Activated CD8-positive, alpha-beta T cell treated with anti-CD3 and anti-CD28 coated beads for 36 hours (primary cell): ENCODE measurements at places on chromosomes 7 and 10. TPM values are rescaled to one million over a fixed set of nuclear protein-coding genes. Genes with fewer than 3 reads are reported as not detected.

GRCh38 chr10:116254422-116255155, 18.4 kb downstream of the GFRA1 start:
- no peak overlapping the region for H3K27ac ChIP-seq
- DNase-seq, result no peak
- H3K4me1 ChIP-seq, result no peaks in the 10 kb centered on the region
- no peaks in the 10 kb centered on the region for H3K27me3 ChIP-seq

DNA sequence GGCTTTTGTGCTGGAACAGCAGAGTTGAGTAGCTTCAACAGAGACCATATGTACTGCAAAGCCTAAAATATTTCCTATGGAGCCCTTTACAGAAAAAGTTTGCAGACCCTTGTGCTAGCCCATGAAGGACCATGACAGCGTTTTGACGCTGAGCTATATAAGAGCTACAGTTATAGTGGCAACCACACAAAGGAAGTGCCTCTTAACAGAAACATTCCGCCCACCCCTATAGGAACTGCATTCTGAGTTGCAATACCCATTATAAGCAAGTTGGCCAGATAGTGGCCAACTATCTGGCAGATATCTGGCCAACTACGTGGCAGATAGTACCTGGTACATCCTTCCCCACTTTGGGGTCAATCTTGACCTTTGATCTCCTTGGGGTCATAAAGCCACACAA, 47.5 kb upstream of the DMBT1 start:
- H3K36me3 ChIP-seq, result no peaks in the 10 kb centered on the region
- H3K4me3 ChIP-seq, result no peak overlapping the region
- H3K27ac ChIP-seq, result no peak overlapping the region
- DNase-seq, result peak; percentile 22
- H3K4me1 ChIP-seq, result peaks cover 43% of the 10 kb centered on the region
- peaks cover 2% of the 10 kb centered on the region for H3K27me3 ChIP-seq

DNA sequence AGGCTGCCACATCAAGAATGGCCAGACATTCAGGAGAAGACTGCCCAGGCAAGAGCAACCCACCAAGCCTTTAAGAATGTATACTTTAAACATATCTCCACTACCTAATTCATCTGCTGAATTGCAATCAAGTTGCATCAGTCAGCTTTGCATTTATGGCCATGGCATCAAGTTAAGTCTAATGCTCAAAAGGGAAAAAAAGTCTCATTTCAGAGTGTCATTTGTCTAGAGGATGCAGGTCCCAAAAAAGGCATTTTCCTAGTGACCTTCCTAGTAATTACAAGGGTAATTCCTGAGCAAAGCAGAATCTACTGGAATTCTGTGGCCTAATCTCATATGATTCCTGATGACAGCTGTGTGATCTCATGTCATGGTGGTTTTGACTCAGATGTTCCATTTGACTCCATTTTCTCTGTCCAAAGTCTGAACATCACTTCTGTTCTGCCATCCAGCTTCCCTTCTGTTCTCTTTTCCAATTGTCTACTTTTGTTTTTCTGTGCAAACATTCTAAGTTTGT, 7.3 kb upstream of the CABCOCO1 start:
- no peaks in the 10 kb centered on the region for H3K36me3 ChIP-seq
- no peak overlapping the region for H3K27ac ChIP-seq
- no peak overlapping the region for H3K4me3 ChIP-seq
- H3K4me1 ChIP-seq, result no peaks in the 10 kb centered on the region
- H3K27me3 ChIP-seq, result peaks cover 13% of the 10 kb centered on the region

DNA sequence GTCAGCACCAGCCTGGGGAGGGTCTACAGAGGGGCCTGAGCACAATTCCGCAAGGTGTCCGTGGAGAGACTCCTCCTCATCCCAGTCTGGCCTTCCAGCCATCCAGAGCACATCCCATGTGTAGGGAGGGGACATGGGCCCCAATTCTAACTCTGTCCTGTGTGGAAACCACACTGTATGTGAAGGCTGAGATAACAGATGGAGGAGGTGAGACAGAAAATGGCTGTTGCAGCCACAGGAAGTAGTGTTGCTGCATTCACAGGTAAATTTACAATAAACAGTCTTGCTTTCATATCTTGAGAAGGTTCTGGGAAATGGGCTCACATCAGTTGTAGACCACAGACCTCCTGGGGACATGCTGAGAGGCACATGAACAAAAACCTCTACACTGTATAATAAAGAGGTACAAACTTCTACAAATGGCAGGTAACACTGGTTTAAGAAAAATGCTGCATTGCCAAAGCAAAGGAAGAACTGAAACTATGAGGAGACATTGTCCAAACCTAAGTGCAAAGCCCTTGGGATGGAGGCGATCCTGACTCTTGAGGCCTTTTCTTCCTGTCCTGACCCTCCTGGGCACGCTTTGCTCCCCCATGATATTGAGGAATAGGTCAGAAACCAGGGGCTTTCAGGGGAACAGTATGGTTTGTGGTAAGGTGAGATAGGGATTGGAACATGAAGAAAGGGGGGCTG, 21.6 kb upstream of the GIMAP2 start:
- peaks cover 32% of the 10 kb centered on the region for H3K36me3 ChIP-seq
- H3K27ac ChIP-seq, result peak overlapping the region; percentile 97
- peaks cover 75% of the 10 kb centered on the region for H3K4me1 ChIP-seq
- peak overlapping the region; percentile 9 for H3K4me3 ChIP-seq
- H3K27me3 ChIP-seq, result no peaks in the 10 kb centered on the region

GRCh38 chr7:3010161-3010560, 33.5 kb downstream of the CARD11 start:
- H3K4me1 ChIP-seq, result peaks cover 68% of the 10 kb centered on the region
- no peaks in the 10 kb centered on the region for H3K27me3 ChIP-seq
- no peak for DNase-seq
- peak overlapping the region; percentile 77 for H3K27ac ChIP-seq
- peaks cover 64% of the 10 kb centered on the region for H3K36me3 ChIP-seq

- DNase-seq, result peak; percentile 91
- H3K27ac ChIP-seq, result peak overlapping the region; percentile 92
- no peaks in the 10 kb centered on the region for H3K27me3 ChIP-seq
- peak overlapping the region; percentile 69 for H3K4me3 ChIP-seq
- H3K4me1 ChIP-seq, result peaks cover 57% of the 10 kb centered on the region
Observed at GRCh38 chr7:2530071-2530987, 10.8 kb downstream of the LFNG start.

DNA sequence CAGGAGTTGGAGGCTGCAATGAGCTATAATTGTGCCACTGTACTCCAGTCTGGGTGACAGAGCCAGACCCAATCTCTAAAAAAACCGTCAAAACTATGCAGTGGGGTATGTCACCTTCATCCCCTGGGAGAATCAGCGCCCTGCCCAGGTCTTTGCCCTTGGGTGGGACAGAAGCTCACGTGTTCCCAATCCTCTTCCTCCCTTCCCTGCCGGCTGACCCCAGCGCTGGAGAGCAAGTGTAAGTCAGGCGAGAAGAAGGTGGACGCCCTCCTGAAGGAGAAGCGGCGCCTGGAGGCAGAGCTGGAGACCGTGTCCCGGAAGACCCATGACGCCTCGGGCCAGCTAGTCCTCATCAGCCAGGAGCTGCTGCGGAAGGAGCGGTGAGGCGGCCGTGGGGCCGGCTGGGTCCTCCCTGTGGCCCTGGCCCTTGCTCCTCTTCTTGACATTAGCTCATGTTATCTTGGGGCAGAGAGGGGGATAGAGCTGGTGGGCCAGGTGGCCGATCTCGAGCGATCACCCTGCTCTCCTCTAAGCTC, 64.8 kb upstream of the GTF2IRD1 start:
- H3K27me3 ChIP-seq, result no peaks in the 10 kb centered on the region
- no peak overlapping the region for H3K4me3 ChIP-seq
- DNase-seq, result no peak
- no peaks in the 10 kb centered on the region for H3K36me3 ChIP-seq
- no peaks in the 10 kb centered on the region for H3K4me1 ChIP-seq
- H3K27ac ChIP-seq, result no peak overlapping the region

DNA sequence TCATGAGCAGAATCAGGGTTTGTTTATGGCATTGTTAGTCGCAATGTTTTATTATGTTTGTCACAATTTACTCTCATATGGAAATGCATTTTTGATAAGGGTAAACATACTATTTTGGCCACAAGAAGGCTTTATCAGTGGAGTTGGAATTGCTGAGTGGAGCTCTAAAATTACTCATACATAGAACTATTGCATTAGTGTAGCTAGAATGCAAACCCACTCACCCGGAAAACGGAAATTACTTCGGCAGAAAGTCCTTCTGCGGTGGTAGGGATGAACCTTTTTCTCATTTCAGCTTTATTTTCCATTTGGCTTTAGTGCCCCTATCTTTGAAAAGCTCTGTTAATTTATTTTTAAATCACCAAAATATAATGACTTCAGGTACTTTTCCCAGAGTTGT, 42.8 kb upstream of the NPY start:
- H3K36me3 ChIP-seq, result no peaks in the 10 kb centered on the region
- no peak overlapping the region for H3K27ac ChIP-seq
- peaks cover 14% of the 10 kb centered on the region for H3K27me3 ChIP-seq
- no peak for DNase-seq
- H3K4me1 ChIP-seq, result no peaks in the 10 kb centered on the region

DNA sequence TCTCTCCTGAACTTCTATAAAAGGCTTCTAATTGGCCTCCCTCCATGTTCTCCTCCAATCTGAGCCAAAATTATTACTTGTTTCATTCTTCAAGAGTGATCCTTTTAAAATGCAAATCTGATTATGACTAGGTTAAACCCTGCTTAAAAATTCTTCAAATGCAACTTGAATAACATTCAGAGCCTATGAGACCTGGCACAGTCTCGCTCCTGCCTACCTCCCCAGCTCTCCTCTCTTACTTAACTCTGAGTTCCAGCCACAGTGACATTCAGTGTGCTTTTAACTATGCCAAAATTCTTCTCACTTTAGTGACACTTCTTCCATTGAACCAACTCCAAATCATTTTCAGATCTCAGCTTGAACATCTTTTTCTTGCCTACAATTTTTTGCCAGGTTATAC, 68.8 kb downstream of the TMEM168 start:
- no peak for DNase-seq
- no peaks in the 10 kb centered on the region for H3K4me1 ChIP-seq
- H3K4me3 ChIP-seq, result no peak overlapping the region
- no peak overlapping the region for H3K27ac ChIP-seq

DNA sequence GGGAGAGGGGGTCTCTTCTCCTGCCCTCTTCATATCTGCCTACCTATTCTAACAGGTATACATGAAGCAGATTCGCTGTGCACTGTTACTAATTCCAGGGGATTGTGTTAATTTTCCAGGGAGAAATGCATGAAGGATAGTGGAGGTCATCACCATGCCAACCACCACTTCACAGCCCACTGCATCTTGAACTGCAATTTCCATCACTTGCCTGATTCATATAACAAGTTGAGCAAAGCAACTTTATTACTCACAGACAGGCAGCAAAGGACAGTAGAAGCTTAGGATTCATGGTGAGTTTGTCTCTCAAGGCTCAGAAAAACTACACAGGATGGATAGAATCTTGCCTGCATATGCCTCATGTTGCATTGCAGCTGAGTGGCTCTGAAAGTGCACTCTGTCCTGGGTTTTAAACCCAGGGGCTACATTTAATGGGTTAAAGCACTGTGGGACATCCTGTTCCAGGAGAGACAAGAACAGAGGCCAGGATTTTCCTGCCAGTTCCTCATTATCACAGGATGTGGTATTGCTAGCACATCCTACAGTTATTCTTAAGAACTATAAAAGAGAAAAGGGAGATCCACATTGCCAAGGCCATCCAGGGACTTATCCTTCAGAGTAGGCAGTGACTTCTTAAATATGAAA, 136.9 kb upstream of the PRSS1 start:
- peak overlapping the region; percentile 38 for H3K27ac ChIP-seq
- H3K4me3 ChIP-seq, result no peak overlapping the region
- H3K27me3 ChIP-seq, result no peaks in the 10 kb centered on the region
- H3K4me1 ChIP-seq, result peaks cover 17% of the 10 kb centered on the region
- H3K36me3 ChIP-seq, result no peaks in the 10 kb centered on the region

GRCh38 chr7:157930926-157931466, 594.2 kb downstream of the DNAJB6 start:
- H3K36me3 ChIP-seq, result peaks cover 16% of the 10 kb centered on the region
- no peak overlapping the region for H3K27ac ChIP-seq
- H3K4me3 ChIP-seq, result no peak overlapping the region

GRCh38 chr10:123888751-123889150, 2.9 kb downstream of the CPXM2 start:
- DNase-seq, result no peak
- H3K4me1 ChIP-seq, result no peaks in the 10 kb centered on the region
- no peak overlapping the region for H3K27ac ChIP-seq
- H3K4me3 ChIP-seq, result no peak overlapping the region
- no peaks in the 10 kb centered on the region for H3K36me3 ChIP-seq
- peaks cover 15% of the 10 kb centered on the region for H3K27me3 ChIP-seq

DNA sequence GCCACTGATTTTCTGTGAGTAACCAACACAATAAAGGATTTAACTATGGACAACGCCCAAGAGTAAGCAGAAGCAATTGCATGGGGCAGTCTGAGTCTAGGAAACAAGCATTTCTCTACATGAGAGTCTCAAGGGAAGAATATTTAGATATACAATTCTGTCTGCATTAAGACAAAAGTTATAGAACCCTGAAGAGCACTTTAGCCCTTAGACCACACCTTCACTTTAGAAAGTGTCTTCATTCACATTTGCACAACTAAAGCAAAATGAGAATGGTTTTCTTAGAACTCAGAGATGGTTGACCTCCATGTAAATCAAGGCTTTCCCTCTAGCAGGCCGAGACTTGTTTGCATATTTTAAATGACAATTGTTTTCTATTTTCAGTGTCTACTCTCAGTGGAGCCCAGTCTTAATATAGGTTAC, 25.5 kb upstream of the TRIM24 start:
- no peak for DNase-seq
- H3K4me3 ChIP-seq, result no peak overlapping the region
- no peak overlapping the region for H3K27ac ChIP-seq
- no peaks in the 10 kb centered on the region for H3K36me3 ChIP-seq
- H3K4me1 ChIP-seq, result no peaks in the 10 kb centered on the region

DNA sequence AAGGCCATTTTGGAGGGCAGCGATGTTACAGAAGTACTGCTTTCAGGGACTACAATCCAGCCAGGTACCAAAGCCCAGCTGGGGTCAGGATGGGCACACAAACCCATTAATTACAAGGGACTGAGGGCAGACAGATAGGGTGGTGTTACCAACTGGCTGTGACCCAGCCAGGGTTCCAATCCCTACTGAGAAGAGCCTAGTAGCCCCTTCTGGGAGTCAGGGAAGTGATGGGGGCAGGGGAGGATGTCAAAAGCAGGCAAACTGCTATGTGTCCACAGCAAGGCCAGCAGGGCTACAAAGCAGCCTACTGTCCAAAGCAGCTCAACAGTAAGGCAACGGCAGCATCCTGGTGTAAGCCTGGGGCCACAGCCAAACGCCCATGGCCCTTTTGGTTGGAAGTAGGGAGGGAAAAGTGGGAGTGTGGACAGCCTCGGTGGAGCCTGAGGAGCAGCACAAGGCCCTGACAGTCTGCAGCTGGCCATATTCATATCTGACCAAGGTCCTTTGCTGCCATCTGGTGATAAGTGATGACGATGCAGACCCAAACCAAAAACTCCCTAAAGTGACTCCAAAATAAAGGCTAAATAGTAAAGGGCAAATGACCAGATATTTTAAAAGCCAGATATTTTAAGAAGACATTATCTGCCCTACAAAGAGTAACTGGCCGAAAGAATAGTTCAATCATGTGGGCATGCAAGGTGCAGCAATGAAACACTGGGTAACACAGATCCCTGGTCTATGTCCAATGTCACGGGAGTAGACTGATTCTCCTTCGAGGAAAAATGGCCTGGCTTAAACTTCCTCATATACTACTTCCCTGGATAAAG, 56.9 kb downstream of the XPNPEP1 start:
- peaks cover 72% of the 10 kb centered on the region for H3K36me3 ChIP-seq
- no peak for DNase-seq
- no peak overlapping the region for H3K27ac ChIP-seq
- no peaks in the 10 kb centered on the region for H3K4me1 ChIP-seq

Gene DTX2
- total RNA-seq, result 20.8 TPM

Gene NRAP
- not detected for total RNA-seq

Gene HTR7
- not detected for total RNA-seq

Gene TMEM270
- total RNA-seq, result not detected

Gene HOXA6
- not detected for total RNA-seq

Gene NPSR1
- total RNA-seq, result not detected
